ENCODE measurements at places on chromosomes 16 and 17. TPM values are rescaled to one million over a fixed set of nuclear protein-coding genes. Genes with fewer than 3 reads are reported as not detected.

DNA sequence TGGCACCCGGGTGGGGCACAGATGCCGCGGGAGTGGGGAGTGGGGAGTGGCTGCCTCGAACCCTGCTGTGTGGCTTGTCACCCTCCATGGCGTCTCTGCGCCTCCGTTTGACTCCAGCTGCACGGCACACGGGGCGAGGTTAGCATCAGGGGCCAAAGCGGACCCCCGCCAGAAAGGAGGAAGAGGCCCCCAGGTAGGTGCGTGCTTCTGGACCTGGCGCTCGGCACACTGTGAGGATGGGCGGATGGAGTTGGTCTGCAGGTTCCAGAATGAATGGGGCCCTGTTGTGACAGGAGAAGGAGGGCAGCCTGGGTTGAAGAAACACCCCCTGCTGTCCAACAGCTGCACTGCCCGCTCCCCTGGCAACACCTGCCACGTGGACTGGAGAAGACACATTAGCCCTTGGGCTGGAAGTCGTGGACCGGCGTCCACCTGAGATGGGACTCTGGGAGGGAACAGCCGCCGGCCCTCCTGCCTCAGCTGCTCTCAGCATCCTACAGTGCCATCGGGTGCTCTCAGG lies 9.4 kb upstream of the FASN start:
- peak; percentile 25 for DNase-seq

DNA sequence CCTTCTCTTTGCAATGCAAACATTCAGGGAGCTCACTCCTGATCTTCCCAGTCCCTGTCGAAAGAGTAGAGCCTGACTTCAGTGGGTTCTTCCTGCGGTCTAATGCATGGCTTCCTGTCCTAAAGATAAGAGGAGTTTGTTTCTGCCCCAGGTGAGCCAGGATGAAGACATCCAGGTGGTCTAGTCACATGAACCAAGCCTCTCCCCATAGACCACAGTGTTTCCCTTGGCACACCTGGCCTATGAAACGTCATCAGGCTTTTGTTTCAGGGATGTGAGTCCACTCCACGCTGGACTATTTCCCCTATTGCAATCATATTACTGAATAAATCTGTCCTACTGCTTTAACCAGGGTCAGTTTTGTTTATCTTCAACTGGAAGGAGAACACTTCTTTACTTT lies 21.1 kb downstream of the CES1 start:
- no peak for DNase-seq

Gene IL21R
- 0.04 TPM for total RNA-seq

Gene CCDC43
- total RNA-seq: 35.3 TPM

Measured in muscle of leg (tissue), 16 donors.